ENCODE measurements at places on chromosomes 13 and 19.

GRCh38 chr13:27421101-27421871 lies 3.1 kb upstream of the GTF3A start:
- DNase-seq: no peak

- no peak for DNase-seq
Measured at GRCh38 chr13:43816401-43816889, 29.7 kb upstream of the ENOX1 start.

DNA sequence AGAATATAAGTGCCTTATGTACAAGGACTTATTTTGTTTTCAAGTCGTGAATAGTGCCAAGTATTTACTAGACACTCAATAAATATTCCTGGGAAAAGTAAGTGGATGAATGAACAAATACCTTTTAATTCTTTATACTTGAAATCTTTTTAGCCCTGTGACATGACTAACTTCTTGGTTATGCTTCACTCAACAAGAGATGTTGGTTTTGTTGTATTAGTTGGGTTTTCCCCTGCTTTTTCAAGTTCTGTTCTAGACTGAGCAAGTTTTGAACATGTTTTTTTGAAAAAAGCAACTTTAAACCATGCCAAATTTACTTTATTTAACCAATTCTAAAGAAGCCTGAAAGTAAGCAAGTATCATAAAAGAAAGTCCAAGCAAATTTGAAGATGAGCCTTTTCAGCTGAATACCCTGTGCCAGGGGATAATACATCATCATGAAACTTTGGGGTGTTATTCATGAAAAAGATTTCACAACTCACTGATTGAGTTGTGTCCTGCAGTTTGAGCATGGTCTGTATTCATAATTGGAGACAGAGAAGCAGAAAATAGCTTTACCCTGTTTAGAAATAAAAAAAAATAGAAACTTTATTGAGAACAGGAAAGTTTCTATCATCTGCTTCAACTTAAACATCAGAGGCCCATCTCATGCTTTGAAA lies 11.1 kb downstream of the LMO7 start:
- no peak for DNase-seq

GRCh38 chr13:45696610-45697226 lies 5.4 kb upstream of the CBY2 start:
- no peak for DNase-seq

DNA sequence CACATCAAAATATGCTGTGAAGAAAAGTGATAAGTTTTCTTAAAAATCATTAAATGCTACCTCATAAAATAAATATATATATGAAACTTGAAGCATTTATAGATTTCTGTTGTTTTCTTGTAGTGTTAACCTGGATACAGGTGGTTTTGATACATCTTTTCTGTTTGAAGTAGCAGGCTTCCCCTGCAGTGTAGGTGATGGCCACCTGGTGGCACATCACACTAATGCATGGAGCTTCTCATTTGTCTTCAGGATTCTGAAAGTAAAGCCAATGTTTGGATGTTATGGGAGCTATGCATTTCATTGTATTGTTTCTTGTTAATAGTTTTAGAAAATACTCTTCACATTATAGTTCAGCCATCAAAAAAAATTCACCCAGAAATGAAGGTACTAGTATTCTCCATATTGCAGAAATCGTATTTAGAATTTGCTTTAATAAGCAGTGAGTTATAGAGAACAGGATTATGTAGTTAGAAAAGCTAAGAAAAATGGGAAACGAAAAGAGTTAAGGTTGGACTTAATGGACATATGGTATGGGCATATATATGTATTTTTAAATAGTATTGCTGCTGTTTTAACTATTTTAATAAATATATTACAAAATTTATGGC lies 18.7 kb downstream of the GPR180 start:
- DNase-seq: peak; percentile 24

GRCh38 chr13:47539317-47539716 lies 461.8 kb downstream of the SUCLA2 start:
- no peak for DNase-seq

All from SW 1271 (cell line).